ENCODE measurements at places on chromosomes 4 and X. TPM values are rescaled to one million over a fixed set of nuclear protein-coding genes. Genes with fewer than 3 reads are reported as not detected.

The F8A2 gene
- total RNA-seq = not detected

The TEX13D gene
- total RNA-seq = not detected

The ZRSR2 gene
- total RNA-seq = 6.0 TPM

The MAOB gene
- total RNA-seq = not detected

DNA sequence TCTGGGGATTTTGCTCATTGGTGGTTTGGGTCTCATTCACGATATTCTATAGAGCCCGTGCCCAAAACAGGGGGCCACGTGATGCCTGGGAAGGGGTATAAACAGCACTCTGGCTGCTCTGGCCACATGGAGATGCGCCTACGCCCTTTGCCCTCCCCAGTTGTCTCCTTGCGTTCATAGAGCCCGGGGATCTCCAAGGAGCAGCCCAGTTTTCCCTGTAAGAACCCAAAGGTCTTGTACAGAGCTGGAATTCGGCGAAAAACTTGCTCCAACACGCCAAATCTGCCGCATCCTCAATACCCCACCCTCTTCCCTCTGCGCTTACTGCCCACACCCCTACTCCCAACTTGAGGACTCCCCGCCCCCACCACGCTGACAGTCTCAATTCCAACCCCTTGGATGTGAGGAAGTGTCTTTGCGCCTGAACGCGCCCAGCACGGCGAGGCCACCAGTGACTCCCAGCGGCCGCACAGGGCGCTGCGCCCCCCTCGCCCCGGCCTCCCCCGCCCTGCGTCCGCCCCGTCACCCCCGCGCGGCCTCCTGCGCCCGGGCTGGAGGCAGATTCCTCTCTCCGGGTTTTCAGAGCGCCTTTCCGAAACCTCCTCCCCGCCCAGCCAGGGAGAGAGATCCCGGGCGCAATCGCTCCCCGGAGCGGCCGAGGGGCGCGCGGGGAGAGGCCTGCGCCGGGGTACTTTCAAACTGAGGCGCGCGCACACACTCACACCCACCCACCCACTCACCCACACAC is at the start of gene NHS:
NHS (plus strand) TSS at position 582 of the 748 bp plus-strand sequence. CDS start 558 bp downstream, outside the sequence.
- DNase-seq = peak; percentile 72

GRCh38 chr4:113243312-113243711 is 193.9 kb downstream of the ANK2 start:
- DNase-seq = no peak

DNA sequence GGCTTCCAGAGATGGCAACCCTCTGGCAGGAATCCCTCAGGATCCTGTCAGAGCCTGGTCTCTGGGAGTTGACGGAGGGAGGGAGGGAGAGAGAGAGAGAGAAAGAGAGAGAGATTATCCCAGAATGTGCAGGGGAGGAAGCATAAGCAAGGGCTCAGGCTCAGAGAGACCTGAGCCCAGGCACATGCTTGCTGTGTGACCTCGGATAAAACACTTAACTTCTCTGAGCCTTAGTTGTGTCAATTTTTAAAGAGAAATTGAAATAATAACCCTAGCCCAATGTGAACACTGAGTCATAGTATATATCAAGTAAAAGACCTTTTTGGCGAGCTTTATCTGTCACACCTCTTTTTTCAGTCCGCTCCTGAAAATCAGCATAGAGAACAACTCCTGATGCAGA is 473 bp upstream of the USP51 start:
- no peak for DNase-seq

DNA sequence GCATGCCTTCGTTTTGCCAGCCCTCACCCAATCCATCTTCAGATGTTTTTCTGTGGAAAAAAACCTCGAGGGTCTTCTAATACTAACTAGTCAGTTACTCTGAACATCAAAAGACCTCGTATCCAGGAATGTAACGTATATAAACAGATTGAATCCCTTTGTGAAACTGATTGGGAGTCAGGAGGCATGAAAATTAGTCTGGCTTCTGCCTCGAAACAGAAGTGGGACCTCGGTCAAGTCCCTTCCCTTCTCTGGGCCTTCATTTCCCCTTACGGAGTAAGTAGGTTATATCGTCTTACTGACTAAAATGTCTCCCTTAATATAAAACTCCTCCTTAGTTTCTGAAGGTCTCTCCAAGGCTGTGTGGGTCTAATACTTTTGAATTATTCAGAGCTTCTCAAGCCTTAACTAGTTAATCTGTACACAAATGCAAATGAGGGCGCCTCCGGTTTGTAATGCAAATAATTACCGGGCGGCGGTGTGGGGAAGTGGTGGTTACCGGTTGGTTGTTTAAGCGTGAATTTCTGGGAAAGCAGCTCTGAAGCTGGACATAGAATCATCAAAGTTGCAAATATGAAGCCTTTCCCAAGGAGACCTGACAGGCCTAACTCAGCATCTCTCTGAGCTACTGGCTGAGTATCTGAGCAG is 11.4 kb upstream of the NKRF start:
- no peak for DNase-seq

GRCh38 chrX:19017271-19017670 is 33.4 kb upstream of the PHKA2 start:
- peak; percentile 15 for DNase-seq

DNA sequence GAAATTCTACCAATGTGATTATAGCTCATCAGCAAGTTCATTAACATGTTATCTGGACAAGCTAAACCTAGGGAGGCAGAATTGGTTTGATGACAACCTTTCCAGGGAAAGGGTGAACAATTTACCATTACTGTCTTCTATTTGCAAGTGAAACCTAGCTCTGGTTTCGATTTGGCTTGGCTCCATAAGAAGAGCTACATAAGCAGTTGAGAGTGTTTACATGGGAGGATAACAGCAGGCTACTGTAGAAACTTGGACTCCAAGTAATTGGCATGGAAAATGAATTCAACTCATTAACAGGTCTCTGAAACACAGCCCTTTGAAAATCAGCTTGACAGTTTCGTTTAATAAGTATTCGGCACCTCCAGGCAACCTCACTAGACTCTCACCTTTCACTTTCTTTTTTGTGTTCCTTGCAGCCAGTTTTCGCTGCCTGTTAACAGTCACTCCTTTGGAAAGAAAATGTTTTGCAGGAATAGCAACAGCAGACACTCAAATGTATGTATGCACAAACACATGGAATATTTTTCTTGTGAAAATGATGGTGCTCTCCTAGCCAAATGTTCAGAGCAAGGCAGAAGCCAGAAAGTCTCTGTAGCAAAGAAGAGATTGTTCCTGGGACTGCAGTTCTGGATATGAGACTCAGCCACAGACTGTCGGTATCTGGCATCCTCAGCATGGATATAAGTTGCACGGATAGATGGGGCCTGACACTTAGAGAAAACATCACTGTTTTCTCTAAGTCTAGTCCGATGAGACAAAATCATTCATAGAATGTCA is 27.5 kb downstream of the POU3F4 start:
- DNase-seq = no peak

GRCh38 chrX:83916525-83916924 is 55.6 kb downstream of the CYLC1 start:
- DNase-seq = no peak

GRCh38 chr4:14883166-14883565 is 119.1 kb upstream of the CPEB2 start:
- no peak for DNase-seq

- DNase-seq = peak; percentile 74
Observed at GRCh38 chr4:22483551-22483981, 32.3 kb downstream of the ADGRA3 start.

All from fibroblast of the aortic adventitia (primary cell).